ENCODE measurements at places on chromosomes 3 and 15.

DNA sequence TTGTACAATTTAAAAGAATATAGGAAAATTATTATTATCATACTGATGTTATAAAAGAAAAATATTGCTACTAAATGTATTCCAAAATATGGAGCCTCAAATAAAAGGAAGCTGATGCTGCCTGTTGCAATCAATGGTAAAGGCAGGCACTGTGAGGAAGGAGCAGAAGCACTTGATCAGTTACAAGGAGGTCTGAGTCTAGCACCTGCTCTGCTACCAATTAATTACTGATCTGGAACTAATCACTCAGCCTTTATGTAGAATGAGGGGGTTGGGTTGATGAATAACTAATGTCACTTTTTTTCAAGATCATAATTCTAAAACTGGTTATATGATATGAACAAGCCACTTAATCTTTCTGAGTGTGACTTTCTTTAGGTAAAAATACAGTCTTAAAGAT is 5.5 kb downstream of the ADGRG7 start:
- no peak for DNase-seq

- no peak for DNase-seq
Measured at GRCh38 chr15:26128611-26129140, 265.5 kb upstream of the ATP10A start.

DNA sequence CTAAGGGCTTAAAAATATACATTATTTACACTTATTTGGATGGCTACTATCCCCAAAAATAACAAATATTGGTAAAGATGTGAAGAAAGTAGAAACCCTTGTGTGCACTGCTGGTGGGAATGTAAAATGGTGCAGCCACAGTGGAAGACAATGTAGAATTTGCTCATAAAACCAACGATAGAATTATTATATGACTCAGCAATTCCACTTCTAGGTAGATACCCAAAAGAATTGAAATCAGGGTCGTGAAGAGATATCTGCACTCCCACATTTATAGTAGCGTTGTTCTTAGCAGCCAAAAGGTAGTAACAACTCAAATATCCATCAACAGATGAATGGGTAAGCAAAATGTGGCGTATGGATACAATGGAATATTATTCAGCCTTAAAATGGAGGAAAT is 181.6 kb upstream of the UBE3A start:
- DNase-seq = no peak

DNA sequence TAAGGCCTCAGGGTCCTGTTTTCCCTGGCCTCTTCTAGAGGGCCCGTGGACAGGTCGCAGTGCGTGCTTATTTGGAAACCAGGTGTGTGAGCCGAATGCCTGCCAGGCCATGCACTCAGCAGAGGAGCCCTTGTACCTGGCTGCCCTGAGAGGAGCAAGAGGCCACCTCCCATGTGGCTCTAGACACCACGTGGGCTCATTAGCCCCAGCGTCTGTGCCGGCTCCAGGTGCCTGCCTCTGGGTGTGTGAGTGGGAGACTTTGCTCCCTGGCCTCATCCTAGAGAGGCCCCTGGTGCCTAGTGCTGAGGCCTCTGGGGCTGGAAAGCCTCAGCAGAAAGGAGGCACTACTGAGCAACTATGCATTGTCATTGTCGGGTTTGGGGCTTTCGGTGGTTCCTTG is 50.4 kb downstream of the KLF13 start:
- no peak for DNase-seq

- DNase-seq = no peak
Measured at GRCh38 chr3:36814776-36815175, 50.4 kb upstream of the DCLK3 start.

DNA sequence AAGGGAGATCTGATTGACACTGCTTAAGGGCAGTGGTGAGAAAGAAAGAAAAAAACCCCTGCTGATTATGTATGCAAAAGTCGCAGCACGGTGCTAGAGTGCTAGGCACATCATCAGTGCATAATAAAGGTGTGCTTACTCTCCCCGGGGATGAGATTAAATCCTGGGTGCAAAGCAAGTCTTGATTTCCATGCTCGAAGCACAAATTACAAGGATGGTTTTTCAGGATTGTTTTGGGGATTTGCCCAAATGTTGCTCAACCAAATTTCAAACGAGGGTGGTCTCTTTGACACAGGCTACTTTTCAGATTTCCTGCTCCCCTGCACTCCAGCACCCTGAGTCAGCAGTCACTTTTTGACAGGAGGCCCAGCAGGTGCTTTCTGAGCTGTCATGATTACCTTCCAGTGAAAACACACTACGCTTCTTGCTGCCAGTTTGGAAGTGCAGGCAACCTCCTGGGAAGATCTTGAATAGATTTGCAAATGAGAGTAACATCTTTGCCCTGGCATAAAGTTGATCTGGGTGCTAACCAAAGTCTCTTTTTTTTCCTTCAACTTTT is 167.5 kb upstream of the TRIM42 start:
- DNase-seq = no peak

- no peak for DNase-seq
Measured at GRCh38 chr3:184261270-184261853, at the start of gene CAMK2N2. Gene CAMK2N2 (minus strand): TSS chr3:184261553. CDS start chr3:184261285, 268 bp downstream.

DNA sequence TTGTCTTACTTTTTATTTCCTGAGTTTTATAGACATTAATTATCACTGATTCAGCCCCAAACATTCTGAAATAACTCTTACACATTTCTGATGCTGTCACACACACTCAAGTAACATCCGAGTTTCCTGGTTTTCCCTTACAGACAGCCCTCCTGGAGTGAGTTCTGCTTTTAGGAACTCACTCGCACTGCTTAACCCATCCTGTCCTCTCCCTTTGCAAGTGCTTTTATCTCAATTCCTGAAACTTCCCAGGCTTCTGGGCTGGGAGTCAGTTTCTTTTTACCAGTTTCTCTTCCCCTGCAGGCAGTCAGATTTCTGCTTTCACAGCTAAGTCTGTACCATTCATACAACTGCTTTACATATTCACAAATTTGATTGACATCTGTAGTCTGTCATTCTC is 15.6 kb upstream of the SH3GL3 start:
- DNase-seq = no peak

DNA sequence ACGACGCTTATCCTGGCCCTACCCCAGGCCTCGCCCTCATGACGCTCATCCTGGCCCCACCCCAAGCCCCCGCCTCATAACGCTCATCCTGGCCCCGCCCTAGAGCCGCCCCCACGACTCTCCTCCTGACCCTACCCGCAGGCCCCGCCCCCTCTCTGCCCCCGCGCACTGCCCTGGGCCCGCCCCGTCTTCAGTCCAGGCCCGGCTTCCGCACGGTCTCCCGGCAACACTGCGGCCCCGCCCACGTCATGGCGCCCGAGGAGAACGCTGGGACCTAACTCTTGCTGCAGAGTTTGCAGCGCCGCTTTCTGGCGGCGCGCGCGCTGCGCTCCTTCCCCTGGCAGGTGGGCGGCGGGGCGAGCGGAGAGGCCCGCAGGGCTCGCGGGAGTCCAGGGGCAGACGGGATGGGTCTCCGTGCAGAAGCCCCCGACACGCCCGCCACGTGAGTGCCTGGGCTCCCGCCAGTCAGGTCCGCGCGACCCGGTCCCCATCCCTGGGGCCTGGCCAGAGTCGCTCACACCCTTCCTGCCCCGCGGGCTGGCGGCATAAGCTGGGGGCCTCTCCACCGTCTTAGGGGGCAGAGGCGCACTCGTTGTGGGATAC is 52.5 kb upstream of the ROPN1B start:
- peak; percentile 82 for DNase-seq

DNA sequence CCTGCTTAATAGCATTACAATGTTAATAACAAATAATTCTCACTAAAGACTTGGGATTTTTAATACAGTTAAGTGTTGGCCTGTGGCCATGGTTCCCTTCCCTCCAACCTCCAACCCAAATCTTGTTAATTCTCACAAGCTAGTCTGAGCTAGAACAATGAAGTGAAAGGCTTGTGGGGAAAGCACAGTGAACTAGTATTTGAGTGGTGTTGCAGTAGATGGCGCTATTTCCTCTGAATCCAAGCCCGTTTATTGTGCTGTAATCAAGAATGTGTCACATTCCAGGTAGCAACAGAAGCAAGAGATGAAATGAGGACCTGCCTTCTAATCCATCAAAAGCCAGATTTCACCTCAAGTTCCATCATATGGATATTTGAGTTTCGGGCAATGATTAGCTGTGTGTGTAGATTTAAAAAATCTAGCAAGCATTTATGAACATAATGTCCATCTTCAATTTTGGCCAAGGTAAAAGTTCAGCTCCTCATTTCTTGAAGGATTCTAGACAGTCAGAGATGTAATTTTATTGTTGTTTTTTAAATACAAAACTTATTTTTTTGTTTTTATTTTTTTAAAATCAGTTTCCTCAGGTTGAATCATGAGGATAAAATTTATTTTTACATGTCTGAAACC is 160.7 kb downstream of the SQOR start:
- DNase-seq = peak; percentile 20

DNA sequence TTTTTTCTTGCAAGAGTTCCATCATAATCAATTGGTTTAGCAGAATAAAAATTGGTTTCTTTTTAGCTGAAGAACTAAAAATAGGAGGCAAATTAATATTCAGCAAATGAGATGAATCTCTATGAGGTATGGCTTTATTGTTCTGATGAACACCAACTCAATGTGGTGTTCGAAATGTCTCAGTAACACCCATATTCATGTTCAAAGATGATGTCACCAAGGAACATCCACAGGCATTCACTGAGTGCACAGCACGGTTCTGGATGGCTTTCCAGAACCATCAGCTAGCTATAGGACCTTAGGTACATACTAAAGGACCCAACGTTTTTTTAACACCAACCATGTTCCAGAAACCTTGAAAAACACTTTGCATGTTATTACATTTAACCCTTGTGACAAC is 42.7 kb downstream of the CCNL1 start:
- DNase-seq = no peak

- no peak for DNase-seq
Measured at GRCh38 chr3:145673838-145674237, 487.1 kb downstream of the PLOD2 start.

DNA sequence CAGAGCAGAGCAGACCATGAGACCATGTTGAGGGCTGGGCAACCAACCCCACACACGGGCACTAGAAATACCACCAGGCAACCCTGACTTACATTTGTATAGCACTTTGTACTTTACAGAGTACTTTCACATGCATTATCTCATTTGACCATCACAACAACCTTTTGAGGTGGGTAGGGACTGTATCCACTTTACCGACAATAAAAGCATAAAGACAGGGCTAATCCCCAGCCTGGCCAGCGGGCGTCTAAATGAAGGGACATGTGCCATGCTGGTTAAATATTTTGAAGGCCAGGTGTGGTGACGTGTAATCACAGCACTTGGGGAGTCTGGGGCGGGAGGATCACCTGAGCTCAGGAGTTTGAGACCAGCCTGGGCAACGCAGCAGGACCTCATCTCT is 23.6 kb downstream of the RASGRP1 start:
- no peak for DNase-seq

GRCh38 chr3:65961733-65962132 is 77.0 kb downstream of the MAGI1 start:
- no peak for DNase-seq

DNA sequence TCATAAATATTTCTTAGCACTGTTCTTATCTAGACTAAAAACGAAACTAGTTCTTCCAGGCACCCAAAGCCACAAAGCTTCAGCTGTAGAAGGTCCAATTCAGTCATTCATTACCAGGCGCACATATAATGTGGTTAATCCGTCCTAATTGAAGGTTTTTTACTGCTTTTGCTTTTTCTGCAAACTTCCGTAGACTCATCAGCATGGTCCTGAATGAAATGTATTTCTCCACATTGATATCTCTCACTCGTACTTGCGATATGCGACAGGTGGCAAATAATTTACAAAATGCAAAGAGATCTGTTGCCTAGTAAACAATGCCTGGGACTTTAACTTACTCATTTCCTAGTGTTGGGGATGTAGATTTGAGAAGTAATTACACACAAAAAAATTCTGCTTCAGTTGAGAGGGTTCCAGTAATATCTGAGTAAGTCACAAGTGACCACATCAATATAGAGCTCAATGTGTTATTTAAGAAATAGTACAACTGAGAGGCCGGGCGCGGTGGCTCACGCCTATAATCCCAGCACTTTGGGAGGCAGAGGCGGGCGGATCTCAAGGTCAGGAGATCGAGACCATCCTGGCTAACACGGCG is 75.0 kb upstream of the MBNL1 start:
- DNase-seq = no peak

GRCh38 chr3:179027326-179027900 is 44.2 kb downstream of the ZMAT3 start:
- no peak for DNase-seq

DNA sequence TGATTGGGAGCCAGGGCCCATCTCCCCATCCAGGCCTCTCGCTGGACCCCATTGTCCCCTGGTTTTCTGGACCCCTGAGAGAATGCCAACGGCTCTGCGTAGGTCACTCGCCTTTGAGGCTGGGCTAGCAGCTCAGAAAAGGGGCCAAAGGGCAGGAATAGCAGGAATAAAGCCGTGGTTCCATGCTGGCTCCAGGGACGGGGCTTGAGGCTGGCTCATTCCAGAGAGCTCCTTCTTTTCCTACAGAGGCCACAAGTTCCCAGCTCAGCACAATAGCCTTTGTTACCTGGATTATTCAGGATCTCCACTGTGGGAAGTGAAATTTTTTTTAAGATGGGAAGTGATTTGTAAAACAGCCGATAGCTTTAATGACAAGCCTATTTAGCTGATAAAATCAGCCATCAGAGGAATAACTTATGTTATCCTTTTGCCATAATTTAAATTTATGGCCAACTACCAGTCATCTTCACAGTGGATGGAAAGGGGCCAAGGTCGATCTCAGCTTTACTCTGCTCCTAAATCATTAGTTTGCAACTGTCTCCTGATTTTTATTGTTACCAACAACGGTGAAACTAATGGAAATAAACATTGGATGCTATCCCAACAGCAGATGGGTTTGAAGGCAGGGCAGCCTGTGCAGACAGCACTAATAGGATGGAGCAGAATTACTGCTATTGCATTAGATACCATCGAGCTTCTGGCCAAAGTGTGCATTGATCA is 124.3 kb downstream of the TMEM266 start:
- DNase-seq = no peak

DNA sequence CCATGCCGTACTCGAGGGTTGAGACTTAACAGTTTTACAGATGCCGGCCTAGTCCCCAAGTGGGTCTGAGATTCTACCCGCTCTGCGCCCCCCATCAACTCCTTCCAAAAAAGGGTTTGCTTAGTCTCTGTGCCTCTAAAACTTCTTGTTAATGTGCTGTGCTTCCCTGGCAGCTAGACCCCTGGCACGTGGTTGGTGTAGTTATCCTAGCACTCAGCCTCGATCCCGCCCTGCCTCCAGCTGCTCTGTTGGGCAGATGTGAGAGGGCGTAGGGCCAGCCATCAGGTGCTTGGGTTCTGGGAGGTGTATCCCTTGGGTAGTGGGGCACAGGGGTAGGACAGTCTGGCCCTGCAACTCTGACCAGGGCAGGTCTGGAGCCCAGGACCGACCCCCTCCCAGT is 79.5 kb downstream of the FBLN2 start:
- DNase-seq = no peak

- no peak for DNase-seq
Measured at GRCh38 chr3:125185805-125186204, 26.7 kb downstream of the SLC12A8 start.

DNA sequence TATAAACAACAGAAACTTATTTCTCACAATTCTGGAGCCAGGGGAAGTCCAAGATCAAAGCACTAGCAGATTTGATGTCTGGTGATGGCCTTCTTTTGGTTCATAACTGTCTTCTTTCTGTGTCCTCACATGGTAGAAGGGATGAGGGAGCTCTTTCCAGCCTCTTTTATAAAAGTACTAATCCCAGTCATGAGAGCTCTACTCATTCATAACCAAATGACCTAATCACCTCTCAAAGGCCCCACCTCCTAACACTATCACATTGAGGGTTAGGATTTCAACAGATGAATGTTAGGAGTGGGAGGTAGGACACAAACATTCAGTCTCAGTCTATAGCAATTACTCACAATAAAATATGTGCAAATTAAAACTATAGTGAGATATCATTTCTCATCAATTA is 50.1 kb upstream of the UBE2E2 start:
- DNase-seq = no peak
